Gastrocnemius medialis (tissue), 4 donors: ENCODE measurements at places on chromosomes 1 and 21. TPM values are rescaled to one million over a fixed set of nuclear protein-coding genes. Genes with fewer than 3 reads are reported as not detected.
A peak's percentile ranks its signal among the peaks of the same experiment; 100 is the strongest.

B3GALT2 gene
- 0.11 TPM for total RNA-seq

DNA sequence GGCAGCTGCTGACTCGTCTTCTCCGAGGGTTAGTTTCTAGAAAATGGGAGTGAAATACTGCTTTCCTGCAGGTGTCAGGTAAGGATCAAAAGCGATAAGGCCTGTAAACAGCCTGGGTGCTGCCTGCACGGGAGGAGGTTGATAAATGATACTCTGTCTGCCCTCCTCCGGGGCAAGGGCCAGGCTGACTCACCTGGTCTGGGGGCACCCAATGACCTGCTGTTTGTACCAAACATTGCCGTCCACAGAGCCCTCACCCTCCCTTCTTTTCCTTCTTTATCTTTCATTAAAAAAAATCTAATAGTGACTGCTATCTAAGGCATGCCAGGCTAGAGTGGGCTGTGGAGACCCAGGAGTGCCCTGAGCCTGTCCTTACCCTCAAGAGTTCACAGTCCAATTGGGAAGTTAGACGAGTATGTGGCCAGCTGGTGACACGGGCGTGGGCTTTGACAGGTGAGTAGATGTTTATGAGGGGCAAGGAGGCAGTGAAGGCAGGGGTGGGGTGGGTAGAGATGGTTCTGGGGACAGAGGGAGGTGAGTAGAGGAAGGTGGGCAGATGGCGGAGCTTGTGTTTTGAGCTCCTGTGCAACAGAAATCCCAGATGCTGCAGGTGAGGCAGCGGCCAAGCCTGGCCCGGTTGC, 16.2 kb downstream of the EDN2 start:
- no peaks in the 10 kb centered on the region for H3K4me1 ChIP-seq
- no peak for DNase-seq
- H3K27me3 ChIP-seq, result no peaks in the 10 kb centered on the region
- no peaks in the 10 kb centered on the region for H3K36me3 ChIP-seq

OR2L5 gene
- not detected for total RNA-seq

GRCh38 chr1:10655002-10655401, 141.4 kb downstream of the CASZ1 start:
- H3K27me3 ChIP-seq, result no peaks in the 10 kb centered on the region
- no peak overlapping the region for H3K27ac ChIP-seq
- DNase-seq, result no peak
- H3K36me3 ChIP-seq, result peaks cover 54% of the 10 kb centered on the region
- H3K4me1 ChIP-seq, result no peaks in the 10 kb centered on the region
- no peak overlapping the region for H3K4me3 ChIP-seq

GRCh38 chr1:47696737-47697441, 259.0 kb downstream of the FOXD2 start:
- DNase-seq, result peak; percentile 57
- H3K27ac ChIP-seq, result no peak overlapping the region
- no peak overlapping the region for H3K4me3 ChIP-seq
- H3K4me1 ChIP-seq, result no peaks in the 10 kb centered on the region
- H3K27me3 ChIP-seq, result no peaks in the 10 kb centered on the region

- no peaks in the 10 kb centered on the region for H3K27me3 ChIP-seq
- no peak overlapping the region for H3K4me3 ChIP-seq
- DNase-seq, result no peak
- no peaks in the 10 kb centered on the region for H3K36me3 ChIP-seq
- H3K4me1 ChIP-seq, result peaks cover 8% of the 10 kb centered on the region
Observed at GRCh38 chr1:227182012-227182411, 136.3 kb downstream of the CDC42BPA start.

DNA sequence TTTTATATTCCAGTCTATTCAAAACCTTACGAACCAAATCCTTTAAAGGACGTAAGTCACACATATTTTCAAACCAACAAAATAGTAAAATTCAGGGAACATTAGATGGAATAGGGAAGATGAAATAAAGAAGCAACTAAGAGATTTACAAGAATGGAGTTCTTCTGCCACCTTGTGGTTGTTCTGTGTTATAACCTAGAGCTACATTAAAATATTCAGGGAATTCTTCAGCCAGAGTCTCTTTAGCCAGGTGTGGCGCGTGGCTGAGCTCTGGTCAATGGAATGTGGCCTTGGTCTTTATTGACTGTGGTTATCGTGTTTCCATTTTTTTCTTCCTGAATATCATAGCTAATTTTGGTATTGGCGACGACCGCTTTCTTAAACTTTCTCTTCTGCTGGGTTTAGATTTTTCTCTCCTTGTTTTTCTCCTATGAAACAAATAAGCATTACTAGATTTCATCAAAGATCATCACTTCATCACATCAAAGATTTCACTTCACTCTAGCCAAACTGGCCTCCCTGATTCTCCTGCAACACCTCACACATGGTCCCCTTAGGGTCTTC, 221.3 kb downstream of the MRPL39 start:
- no peaks in the 10 kb centered on the region for H3K4me1 ChIP-seq
- no peak overlapping the region for H3K27ac ChIP-seq
- H3K27me3 ChIP-seq, result no peaks in the 10 kb centered on the region
- H3K4me3 ChIP-seq, result no peak overlapping the region
- DNase-seq, result no peak

GRCh38 chr1:38097284-38097898, 50.8 kb upstream of the POU3F1 start:
- no peaks in the 10 kb centered on the region for H3K4me1 ChIP-seq
- H3K36me3 ChIP-seq, result no peaks in the 10 kb centered on the region
- H3K27me3 ChIP-seq, result no peaks in the 10 kb centered on the region
- no peak overlapping the region for H3K4me3 ChIP-seq

- H3K36me3 ChIP-seq, result no peaks in the 10 kb centered on the region
- H3K27ac ChIP-seq, result no peak overlapping the region
- H3K4me1 ChIP-seq, result no peaks in the 10 kb centered on the region
- H3K4me3 ChIP-seq, result no peak overlapping the region
Observed at GRCh38 chr21:35178827-35179226, 129.7 kb upstream of the RUNX1 start.

TTC39A gene
- total RNA-seq, result 13.1 TPM

SYPL2 gene
- 127 TPM for total RNA-seq

IFNAR2 gene
- total RNA-seq, result 3.4 TPM

PTGER3 gene
- 0.29 TPM for total RNA-seq

NOTCH2 gene
- 10.1 TPM for total RNA-seq

DNA sequence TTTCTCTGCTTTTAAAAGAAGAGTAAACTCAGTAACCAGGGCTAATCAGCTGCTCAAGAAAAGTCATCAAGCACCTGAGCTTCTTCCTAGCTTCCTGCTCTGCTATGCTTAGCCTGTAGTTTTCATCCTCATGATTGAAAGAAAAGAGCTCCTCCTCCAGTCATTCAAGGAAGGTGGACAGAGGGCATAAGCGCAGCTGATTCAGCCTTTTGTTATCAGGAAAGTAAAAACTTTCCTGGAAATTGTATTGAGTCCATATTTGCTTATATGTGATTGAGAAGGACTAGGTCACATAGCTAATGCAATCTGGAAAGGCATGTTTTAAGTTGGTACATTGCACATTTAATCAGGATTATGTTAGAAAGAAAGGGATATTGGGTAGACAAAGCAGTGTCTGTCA, 8.5 kb upstream of the BACH1 start:
- H3K36me3 ChIP-seq, result no peaks in the 10 kb centered on the region
- no peak overlapping the region for H3K4me3 ChIP-seq
- H3K4me1 ChIP-seq, result peaks cover 13% of the 10 kb centered on the region
- H3K27me3 ChIP-seq, result no peaks in the 10 kb centered on the region
- no peak overlapping the region for H3K27ac ChIP-seq

SLAMF7 gene
- not detected for total RNA-seq

DNA sequence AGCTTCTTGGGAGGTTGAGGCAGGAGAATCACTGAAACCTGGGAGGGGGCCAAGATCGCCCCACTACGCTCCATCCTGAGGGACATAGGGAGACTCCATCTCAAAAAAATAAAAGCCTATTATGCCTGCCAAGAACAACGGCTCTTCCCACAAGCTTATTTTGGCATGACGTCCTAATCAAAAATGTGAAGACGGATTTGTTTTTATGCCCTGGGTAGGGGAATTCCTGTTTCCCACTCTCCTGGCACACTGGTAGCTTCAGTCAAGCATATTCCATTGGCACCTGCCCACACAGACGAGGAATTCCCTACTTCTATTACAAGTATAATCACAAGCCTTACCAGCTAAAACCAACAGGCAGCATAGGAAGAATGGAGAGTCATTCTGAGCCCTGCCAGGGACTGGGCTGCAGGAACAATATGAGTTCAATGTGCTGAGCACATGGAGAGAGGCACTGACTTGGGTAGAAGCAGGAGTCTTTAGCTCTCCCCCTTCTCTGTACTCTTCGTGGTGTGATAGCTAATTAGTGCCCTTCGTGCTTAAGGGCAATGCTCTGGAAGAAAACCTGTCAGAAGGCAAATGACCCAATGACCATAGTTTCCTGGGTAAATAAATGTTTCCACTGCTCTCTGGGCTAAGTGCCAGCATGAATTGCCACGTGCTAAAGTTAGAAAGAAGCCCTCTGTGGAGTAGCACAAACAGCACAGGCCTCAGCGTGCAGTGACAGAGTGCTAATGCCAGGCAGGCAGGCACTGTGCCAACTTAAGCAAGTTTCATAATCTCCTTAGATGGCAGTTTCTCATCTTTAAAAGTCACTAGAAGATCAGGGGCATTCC, 16.8 kb downstream of the TNFSF4 start:
- no peaks in the 10 kb centered on the region for H3K36me3 ChIP-seq
- H3K27ac ChIP-seq, result peak overlapping the region; percentile 71
- peaks cover 19% of the 10 kb centered on the region for H3K4me1 ChIP-seq
- H3K27me3 ChIP-seq, result no peaks in the 10 kb centered on the region
- H3K4me3 ChIP-seq, result no peak overlapping the region

KAZN gene
- 0.05 TPM for total RNA-seq
